ENCODE measurements at places on chromosomes 4 and X. TPM values are rescaled to one million over a fixed set of nuclear protein-coding genes. Genes with fewer than 3 reads are reported as not detected.

Gene LEF1
- 4.7 TPM for total RNA-seq

Gene JCHAIN
- not detected for total RNA-seq

Gene LINC00632
- 0.48 TPM for total RNA-seq

Gene CXCL5
- not detected for total RNA-seq

Gene PNMA6F
- total RNA-seq, result not detected

Gene CLCN5
- 8.6 TPM for total RNA-seq

Gene PDZD4
- total RNA-seq, result 8.2 TPM

Gene TMEM150C
- 2.5 TPM for total RNA-seq

Gene ITM2A
- not detected for total RNA-seq

Gene CPLX1
- total RNA-seq, result 0.64 TPM

Gene CT55
- 1.5 TPM for total RNA-seq

Gene CD38
- not detected for total RNA-seq

Gene CEP135
- 11.7 TPM for total RNA-seq

Gene DKK2
- not detected for total RNA-seq

Gene ASMT
- total RNA-seq, result not detected

Gene DCAF4L1
- not detected for total RNA-seq

Measured in A172 (cell line).